Activated CD4-positive, alpha-beta T cell treated with anti-CD3 and anti-CD28 coated beads, Interleukin-2, amount 50 U/mL, for 48 hours (primary cell): ENCODE measurements at places on chromosomes 2 and 18.
A peak's percentile ranks its signal among the peaks of the same experiment; 100 is the strongest.

DNA sequence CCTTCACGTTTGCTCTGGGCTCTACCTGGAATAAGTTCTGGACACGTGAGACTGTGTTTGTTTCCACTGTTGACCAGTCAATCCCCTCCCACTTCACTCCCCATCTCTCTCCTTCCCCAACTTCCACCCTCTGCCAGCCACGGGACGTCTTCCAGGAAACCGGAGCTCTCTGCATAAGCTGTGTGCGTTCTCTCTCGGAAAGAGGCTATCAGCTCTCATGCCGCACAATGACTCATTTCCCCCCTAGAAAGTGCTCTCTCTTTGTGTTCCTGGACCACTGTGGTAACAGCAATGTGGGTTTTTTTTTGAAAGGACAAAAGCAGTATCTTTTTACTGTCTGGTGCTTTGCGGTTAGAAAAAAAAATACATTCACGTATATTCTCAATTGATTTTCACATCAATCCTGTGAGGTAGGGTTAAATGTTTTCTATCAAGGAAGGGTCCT is 10.2 kb downstream of the PROKR1 start:
- peak; percentile 65 for DNase-seq

GRCh38 chr2:101509499-101510284 is 34.8 kb upstream of the RFX8 start:
- no peak for DNase-seq

DNA sequence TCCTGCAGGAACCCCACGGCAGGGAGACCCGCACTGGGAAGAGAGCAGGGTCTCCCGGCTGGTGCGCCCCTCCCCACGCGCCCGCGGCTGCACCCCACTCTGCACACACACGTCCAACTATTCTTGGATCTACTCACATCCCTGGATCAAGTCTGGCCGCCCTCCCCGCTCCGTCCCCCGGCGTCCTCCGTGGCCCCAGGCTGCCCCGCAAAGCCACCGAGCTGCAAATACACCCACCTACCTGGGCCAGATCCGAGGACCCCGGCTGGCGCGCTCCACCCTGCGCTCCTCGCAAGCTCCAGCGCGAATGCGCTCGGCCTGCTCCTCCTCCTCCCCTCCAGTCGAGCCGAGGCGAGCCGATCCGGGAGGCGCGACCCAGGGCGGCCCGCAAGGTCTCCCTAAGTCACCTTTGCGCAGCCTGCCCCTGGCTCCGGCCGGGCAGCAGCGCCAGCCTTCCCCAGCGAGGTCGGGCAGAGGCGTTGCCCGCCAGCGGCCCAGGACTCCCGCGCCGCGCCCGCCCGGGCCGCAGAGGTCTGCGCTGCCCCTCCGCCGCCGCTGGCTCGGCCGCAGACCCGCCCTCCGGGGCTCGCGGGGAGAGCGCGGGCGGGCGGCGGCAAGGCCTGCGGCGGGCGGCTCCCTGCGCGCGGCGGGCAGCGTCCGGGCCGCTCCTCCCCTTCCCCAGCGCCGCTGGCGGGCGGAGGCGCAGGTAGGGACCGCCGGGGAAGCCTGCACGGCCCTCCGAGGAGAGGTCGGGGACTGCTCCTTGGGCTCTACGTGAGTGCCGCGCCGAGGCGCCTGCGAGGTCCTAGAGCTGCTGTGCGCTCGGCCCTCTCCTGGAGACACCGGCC is 126.0 kb downstream of the OSBPL1A start:
- peak; percentile 28 for DNase-seq

DNA sequence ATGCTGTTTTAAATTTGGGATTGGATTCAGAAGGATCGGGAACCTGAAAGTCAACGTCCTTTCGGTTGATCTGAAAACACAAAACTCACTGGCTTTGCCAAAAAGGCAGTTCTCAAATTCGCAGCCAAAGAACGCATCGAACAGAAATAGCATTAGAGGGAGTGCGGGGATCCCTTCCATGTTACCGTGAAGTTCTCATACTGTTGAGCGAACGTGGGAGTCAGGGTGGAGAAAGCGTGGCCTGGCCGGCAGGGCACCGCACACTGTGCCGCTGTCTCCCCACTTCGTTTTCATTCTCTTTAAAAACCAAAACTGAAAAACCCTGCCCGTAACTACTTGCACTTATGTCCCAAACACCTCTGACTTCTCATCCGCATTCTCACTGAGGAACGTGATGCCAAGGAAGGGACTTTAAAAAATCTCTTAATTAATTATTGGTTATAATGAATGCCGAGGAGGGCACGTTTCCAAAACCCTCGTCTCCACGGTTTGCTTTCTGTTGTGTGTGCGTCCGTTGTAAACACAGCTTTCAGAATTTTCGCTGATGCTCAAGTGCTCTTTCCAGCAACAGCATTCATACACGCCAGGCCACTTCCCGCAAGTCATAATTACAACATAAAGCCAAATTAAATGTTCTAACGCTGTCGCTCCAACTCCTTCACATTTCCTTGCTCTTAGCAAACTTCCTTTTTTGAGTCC is 60.9 kb upstream of the TWIST2 start:
- DNase-seq = no peak

DNA sequence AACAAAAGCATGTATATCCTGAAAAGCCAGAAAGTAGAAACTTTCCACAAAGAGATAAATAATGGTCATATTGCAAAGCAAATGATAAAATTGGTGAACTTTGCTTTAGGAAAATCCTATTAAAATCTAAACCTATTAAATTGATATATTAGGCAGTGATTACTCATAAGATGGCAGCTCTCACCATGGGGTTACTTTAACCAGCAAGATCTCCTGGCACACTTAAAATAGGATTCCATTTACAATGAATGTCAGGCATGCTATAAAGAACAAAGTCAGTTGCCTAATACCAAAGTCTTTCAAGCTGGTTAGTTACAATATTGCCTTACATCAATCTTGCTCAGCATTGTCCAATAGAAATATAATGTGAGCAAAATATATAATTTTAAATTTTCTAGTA is 816.2 kb downstream of the BCL11A start:
- no peak for DNase-seq

DNA sequence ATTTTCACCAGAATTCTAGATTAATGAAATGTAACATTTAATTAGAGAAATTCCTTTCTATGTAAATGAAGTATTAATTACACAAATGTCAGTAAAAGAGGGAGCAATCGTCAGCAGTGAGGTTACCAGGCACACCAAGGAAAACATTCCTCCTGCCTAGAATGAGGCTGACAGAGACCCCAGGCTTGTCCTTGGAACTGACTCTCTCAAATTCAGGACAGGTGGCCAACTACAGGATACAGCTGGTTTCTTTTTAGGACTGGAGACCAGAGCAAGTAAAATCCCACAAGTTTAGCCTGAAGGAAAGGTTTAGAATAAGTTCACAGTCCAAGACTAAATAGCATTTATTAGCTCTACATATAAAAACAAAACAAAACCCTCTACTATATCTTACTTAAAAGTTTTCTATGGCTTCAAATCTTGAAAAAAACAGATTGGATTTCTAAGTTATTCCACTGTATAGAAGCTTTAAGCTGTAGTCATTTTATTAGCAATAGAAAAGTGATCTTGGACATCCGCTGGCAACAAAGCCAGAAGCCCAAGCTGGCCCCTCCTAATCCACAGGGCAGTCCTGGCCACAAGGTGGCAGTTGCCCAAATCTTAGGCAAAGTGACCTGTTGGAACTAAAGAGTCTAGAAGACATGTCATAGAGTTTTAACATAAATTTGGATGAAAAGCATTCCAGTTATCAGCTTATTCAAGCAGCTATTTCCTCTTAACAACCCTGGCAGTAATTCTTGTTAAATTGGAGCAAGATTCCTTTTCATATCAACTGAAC is 81.0 kb downstream of the SP3 start:
- DNase-seq = peak; percentile 12

DNA sequence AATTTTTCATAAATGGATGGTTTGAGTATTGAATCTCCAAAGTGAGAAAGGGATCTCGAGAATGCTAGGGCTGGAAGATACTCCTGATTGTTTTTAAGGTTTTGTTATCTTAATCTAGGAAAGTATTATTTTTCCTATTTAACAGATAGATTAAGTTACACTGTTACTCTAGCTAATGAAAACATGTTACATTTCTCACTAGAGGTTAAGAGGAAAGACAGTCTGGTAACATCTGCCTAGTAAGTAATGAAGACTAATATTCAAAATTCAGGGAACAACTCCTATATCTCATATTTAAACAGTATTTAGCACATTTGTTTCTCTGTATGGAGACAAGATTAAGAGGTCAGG is 2.0 kb downstream of the GALNT3 start:
- no peak for DNase-seq

DNA sequence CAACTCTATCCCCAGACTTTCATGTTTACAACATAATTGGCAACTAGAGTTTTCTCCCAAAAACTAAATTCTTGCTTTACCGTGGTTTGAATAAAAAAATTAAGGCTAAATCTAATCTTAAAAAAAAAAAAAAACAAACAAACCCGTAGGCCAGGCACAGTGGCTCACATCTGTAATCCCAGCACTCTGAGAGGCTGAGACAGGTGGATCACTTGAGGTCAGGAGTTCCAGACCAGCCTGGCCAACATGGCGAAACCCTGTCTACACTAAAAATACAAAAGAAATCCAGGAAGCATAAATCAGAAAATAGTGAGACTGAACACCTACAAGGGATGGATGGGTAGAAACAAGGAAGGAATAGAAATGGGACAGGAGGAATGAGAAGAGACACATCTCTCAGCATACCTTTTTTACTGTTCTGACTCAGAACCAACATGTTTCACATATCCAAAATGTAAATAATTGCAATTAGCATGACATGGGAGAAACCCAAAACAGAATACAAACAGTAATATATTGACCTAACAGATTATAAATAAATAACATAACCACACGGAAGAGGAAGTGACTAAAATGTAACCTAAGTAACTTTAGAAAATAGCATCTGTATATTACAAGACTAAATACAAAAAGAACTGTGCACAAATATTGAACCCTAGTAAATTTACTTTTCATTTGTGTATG is 17.5 kb downstream of the MGAT4A start:
- no peak for DNase-seq

- DNase-seq = peak; percentile 3
Observed at GRCh38 chr2:233422649-233423551, 68.6 kb downstream of the DGKD start.
